ENCODE measurements at places on chromosomes 2 and 18.

DNA sequence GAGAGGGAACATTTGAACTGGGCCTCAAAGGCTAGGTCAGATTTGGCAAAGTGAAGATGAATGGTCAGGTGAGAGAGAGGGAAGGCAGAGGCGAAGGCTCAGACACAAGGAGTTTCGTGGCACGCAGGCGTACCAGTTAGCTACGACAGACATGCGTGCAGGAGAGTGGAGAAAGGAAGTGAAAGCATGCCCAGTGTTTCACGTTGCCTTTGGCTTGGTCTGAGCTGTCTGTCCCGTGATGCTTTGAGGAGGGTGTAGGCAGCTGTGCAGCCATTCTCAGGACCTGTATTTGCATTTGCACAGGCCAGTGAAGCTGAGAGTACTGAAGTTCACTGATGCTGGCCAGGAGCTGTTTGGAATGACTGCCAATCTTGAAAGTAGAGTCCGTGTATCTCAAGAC is 69.5 kb downstream of the HNRNPLL start:
- DNase-seq: no peak

- DNase-seq: no peak
Observed at GRCh38 chr18:42417189-42417588, 462.2 kb downstream of the PIK3C3 start.

GRCh38 chr2:6196449-6196848 is 504.3 kb downstream of the SOX11 start:
- no peak for DNase-seq

- DNase-seq: peak; percentile 2
Observed at GRCh38 chr2:209653134-209653533, 118.5 kb upstream of the UNC80 start.

DNA sequence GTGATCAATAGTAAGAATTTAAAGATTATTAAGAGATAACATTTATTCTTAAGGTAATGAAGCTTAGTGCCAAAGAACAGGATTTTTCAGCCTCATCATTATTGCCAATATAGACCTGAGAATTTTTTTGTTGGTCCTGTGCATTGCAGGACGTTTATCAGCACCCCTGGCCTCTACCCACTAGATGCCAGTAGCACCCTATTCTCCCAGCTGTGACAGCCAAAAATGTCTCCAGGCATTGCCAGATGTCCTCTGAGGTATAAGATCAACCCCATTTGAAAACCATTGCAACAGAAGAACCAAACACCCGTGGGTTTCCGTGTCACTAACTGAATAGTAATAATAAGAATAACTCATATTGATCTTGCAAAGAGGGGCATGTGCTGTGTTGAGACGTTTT is 700.0 kb upstream of the SOX11 start:
- DNase-seq: no peak

DNA sequence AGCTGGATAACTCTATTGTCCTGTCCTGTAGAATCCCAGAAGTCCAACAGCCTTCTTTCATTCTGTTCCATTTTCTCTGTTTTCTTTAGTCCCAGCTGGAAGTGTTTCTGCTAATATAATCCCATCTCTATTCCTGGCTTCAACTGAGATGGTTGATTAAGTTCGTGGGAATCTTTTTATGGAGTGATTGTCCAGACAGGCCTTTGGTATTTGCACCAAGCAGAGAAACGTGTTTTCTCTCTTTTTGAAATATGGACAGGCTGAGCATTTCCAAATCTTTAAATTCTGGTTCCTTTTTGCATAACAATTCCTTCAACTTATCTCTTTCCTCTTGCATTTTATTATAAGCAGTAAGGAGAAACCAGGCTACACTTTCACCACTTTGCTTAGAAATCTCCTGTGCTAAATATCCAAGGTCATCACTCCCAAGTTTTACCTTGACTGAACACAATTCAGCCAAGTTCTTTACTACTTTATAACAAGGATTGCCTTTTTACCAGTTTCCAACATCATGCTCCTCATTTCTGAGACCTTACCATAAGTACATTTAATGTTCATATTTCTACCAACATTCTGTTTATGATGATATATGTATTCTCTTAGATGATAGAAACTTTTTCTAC is 108.8 kb downstream of the ZFP36L2 start:
- DNase-seq: no peak

DNA sequence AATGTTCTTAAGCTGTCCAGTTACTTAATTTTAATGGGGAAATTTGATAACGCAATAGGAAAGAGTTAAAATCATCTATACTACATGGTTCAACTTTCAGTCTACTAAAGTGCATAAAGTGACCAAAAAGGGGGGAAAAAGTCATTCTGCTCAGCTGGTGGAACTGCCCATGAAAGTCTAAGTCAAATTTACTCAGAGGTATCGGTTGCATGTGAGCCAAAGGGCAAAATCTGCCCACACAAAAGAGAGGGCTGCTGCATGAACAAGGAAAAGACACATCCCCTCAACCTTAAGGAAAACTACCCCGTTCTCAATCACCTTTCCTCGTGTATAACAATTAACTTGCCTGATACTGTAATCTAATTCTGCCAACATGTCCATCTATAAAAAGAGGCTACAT is 126.1 kb downstream of the TCF4 start:
- no peak for DNase-seq

DNA sequence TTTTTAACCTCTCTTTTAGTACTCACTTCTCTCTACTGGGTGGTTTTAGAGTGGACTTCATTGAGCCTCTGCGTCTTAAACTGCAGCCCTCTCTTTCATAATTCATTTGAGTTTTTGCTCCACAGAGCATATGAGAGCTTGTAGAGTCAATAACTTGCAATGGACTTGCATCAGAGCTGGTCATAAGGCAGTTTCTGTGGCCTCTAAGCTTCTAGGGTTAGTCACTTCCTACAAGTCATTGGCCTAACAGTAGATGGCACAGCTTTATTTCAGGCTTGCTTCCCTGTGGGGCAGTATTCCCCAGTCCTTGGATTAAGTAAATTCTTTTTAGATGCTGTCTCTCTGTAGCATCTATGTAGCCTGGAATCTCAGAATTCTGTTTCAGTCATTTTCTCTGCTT is 1435.7 kb downstream of the LRP1B start:
- DNase-seq: no peak

GRCh38 chr2:137223722-137224121 is 458.4 kb downstream of the THSD7B start:
- DNase-seq: peak; percentile 6

DNA sequence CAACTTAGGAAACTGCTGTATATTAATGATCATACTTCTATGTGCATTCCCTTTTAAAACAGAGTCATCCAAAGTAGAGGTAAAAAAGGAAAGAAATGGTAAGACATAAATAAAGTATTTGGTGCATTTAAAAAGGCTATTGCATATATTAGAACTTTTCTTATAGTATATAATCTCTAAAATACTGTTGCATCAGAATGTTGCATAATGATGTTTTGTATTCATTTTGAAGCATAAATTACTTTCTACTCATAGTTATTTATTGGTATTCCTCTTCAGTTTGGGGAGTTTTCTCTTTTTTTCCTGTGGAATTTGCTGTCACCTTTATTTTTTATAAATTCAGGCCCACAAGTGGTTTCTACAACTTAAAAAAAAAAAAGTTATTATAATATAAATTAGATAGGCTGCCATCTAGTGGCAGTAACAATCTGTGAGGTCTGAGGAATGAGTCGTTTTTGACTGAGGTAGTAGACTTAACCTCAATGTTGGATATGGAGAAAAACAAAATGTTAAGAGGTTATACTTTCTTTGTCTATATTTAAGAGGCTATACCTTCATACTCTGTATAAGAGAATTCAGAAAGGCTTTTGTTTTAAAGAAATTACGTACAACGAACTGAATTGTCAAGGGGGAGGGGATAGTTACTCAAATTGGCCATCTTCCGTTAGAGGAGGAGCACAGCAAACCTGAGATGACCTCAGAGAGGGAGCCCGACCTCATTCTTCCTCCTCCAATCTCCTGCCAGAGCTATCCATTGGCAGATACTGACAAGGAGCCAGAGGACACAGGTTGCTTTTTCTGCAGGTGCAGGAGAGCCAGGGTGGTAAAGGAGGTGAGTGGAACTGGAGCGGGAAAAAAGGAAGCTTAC is 23.8 kb downstream of the ANKAR start:
- DNase-seq: peak; percentile 62

DNA sequence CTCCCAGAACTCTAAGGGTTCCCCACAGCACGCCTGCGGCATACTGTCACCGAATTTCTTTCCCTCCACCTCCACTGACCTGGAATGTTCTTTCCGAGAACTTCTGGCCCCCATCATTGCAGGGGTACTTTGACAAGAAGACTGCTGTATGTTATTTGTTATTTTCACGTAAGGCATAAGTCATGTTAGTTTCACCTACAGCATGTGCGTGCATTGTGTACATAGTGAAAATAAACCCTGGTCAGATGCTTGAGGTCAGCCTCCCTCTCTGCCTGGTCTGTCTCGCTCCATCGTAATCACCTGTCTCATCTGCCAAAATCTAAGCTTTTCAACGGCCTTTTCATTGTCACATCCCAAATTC is 4.1 kb downstream of the ABCG8 start:
- no peak for DNase-seq

- DNase-seq: no peak
Observed at GRCh38 chr2:214185546-214185945, 225.3 kb upstream of the VWC2L start.

DNA sequence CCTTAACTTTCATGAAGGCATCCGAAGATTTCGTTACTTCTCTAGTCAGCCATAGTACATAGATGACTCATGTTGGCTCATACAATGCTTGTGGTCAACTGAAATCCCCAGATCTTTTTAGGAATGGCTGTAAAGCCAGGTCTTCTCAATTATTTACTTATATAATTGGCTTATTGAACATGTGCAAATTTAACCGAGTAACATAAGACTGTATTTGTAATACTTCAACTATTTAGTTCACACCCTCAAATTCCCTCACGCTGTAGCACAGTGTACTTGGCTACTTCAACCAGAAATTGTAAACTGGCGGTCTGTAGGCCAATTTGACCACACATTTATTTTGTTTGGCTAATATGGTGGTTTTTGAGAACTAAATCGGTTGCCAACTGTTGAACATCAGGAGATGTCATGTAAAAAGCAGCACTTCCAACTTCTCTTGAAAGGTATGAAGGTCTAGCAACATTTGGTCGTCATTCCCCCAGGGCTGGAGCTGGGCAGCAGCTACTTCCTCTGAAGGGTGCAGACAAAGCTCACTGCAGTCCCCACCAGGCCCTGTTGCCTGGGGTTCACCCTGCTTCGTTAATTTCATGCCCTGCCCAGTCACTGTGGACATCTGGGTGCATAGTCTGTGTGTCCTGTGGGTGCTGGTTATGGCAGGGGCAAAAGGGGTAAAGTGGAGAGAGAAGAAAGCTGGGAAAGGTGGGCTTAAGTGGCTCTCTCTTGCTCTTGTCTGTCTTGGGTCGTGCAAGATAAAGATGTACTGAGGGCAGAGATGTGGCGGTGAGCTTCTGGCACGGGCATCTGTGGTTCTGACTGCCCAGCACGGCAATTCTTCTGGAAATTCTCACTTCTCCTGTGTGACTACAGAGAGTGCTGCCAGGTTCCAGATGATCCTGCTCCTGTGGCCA is 3.2 kb upstream of the SH3RF3 start:
- no peak for DNase-seq

- DNase-seq: no peak
Observed at GRCh38 chr2:177155631-177156030, 57.0 kb upstream of the HNRNPA3 start.

DNA sequence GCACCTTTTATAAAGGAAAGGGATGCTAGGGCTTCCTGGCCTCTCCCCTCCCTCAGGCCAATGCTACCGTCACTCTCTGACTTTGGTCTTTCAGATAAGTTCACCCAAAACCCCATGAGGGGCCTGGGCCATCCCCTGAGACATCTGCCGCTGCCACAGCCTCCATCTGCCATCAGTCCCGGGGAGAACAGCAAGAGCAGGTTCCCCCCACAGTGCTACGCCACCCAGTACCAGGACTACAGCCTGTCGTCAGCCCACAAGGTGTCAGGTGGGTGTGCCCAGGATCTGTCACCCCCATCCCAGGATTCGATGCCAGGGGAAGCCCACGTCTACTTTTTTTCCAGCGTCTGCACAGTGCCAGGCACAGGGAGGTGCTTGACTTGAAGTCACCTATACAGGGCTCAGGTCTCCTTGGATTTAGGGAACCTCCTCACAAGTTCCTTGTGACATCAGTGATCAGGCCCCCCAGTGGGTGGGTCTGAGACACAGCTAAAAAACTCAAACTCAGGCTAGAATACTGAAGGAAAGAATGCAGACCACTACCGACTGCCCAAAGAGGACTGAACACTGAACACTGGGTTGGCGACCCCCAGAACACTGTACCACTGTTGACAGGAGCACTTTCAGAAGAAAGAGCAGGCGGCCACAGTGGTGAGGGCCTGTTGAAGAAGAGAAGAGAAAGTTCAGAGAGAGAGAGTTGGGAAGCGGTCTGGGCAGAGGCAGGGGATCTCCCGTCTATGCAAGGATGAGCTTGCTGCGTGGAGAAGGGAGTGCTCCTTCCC is 85.3 kb downstream of the EPAS1 start:
- no peak for DNase-seq

GRCh38 chr18:32238635-32239268 is 48.9 kb downstream of the MEP1B start:
- peak; percentile 39 for DNase-seq

DNA sequence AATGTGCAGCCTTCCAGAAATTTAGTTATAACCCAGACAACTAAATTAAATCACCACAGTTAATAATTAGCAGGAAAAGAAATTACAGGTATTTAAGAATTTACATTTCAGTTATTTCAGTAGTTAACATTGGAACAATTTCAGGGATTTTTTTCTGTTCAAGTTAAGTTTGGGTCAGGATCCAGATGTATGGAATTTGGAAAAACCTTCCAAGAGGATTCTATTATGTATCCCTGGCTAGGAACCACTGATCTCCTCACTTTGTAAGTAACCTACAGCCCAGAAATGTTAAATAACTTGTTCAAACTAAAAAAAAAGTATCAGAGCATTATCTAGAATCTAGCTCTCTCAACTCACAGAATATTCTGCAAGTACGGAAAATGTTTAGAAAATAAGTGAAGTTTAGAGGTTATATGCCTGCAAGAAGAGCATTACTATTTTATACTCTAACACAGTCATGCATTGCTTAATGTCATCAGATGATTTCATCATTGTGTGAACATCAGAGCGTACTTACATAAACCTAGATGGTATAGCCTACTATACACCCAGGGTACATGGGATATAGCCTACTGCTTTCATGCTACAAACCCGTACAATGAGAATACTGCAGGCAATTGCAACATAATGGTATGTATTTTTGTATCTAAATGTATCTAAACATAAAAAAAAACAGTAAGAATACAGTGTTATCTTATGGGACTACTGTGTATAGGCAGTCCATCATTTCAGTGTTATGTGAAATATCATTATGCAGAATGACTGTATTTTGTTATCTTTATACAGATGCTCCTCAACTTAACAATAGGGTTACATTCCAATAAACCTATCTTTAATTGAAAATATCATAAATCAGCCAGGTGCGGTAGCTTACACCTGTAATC is 6.1 kb downstream of the NCKAP1 start:
- DNase-seq: no peak

GRCh38 chr2:18763338-18763737 is 174.0 kb upstream of the NT5C1B start:
- no peak for DNase-seq
